Stimulated activated CD8-positive, alpha-beta memory T cell treated with anti-CD3 and anti-CD28 coated beads, Interleukin-12 subunit alpha, Interleukin-12 subunit beta, amount 100 ng/mL, for 1 hour (primary cell): ENCODE measurements at places on chromosomes 6 and 20.

DNA sequence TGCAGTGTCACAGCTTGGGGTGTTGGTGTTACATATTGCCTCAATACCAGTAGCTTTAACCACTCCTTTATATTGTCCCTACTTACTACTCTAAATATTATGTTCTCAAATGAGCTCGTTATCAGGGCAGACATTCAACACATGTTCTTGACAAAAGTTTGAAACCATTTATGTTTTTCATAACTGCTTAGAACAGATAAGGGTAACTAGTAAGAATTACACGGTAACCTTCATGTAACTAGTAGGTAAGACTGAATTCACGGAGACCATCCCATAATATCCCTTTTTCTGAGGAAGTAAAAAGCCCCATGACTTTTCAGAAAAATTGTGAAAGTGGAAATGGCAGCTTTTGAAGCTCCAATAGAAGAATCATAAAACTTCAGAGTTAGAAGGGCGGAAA, 59.6 kb upstream of the CENPW start:
- no peak for DNase-seq

DNA sequence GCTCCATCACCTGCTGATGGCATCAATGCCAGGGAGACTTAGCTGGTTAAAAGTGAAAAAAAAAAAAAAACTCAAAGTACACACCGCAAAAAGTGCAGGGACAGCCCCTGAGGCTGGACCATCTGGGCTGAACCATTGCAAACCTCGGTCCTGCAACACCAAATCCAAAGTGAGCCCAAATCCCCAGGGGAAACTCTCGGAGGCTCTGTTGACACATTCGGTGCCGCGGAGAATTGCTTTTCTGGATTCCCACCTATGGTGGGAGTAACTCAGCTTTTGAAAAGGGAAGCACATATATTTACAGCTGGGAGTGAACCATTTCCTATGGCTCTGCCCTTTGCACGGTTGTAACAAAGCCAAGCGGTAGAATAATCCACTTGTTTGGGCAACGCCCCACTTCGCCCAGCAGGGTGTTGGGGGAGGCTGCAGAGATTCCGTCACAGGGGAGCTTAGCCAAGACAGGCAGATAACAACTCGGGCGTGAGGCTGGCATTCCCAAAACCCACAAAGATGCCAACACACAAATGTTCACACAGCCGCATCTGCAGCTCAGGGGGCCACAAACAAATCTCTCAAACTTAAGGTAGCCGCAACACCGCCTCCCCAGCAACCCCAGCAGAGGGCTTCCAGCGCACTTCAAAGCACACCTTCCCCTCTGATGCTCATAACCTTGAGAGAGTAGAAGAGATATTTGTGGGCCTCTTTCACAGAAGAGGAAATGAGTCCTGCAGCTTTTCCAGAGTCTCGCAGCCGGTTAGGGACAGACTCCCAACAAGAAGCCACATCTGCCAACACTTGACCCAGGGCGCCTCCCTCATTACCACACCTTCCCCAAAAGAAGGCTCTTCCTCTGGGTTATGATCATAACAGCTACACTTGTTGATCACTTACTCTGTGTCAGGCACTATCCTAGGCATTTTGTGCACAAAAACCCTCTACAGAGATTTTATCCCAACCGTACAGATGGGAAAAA, 11.4 kb downstream of the ZC3H12D start:
- DNase-seq = no peak

GRCh38 chr20:4957939-4958362, 43.4 kb downstream of the SLC23A2 start:
- no peak for DNase-seq

DNA sequence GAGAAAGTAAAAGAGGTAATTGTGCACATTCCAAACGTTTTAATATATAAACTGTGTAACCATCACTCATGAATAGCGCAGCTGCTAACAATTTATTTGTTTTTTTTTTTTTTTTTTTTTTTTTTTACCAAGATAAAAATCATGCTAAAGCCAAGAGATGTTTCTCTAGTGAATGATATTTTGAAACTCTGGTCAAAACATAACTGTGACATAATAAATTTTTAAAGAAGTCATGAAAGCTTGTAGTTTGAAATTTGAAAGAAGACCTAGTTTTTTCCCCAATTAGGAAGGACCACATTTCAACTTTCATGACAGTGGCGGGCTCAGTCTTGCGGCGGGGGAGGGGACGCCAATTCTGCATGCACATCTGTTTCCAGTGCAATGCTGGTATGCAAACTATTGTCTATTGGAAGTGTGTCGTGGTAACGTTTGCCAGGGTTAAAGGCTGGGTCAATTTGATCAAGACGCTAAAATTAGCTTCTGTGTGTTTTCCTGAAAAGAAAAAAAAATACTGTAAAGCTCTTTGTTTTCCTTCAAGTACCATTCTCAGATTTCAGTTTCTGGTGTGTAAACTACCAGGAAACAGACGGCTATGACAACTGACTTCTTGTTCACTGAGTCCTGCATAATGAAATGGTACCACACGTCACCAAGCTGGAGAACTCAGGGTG, 211.9 kb downstream of the FOXC1 start:
- no peak for DNase-seq

GRCh38 chr20:9490631-9491030, 23.8 kb upstream of the LAMP5 start:
- no peak for DNase-seq

- no peak for DNase-seq
These were observed 34.3 kb downstream of the LRRC1 start for GRCh38 chr6:53828966-53829697.

GRCh38 chr6:147528511-147529145, 20.1 kb downstream of the SAMD5 start:
- DNase-seq = no peak

- peak; percentile 19 for DNase-seq
These were observed 128.6 kb upstream of the FAM83B start for GRCh38 chr6:54717849-54718455.

GRCh38 chr6:105818505-105818904, 267.6 kb upstream of the PRDM1 start:
- no peak for DNase-seq

GRCh38 chr6:12094689-12095088, 82.6 kb downstream of the HIVEP1 start:
- no peak for DNase-seq

- no peak for DNase-seq
These were observed 102.7 kb downstream of the SLC23A2 start for GRCh38 chr20:4898282-4899244.

DNA sequence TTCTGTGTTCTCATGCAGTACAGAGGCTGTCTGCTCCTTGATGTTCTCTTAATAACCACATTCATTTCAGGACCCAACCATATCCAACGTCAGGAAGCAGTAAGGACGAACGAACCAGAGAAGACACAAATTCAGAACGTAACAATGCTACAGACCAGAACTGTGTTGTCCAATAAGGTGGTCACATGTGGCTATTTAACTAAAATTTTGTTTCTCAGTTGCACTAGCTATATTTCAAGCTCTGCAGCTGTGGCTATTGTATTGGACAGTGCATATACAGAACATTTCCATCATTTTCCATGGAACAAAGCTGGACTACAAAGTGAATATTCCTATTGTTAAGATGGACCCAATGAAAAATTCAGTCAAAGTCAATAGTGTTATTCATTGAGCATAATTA, 27.0 kb downstream of the MAP7 start:
- DNase-seq = no peak

GRCh38 chr6:54282186-54282585, 26.1 kb upstream of the TINAG start:
- DNase-seq = no peak

GRCh38 chr6:135258970-135259369, 77.9 kb downstream of the MYB start:
- no peak for DNase-seq

DNA sequence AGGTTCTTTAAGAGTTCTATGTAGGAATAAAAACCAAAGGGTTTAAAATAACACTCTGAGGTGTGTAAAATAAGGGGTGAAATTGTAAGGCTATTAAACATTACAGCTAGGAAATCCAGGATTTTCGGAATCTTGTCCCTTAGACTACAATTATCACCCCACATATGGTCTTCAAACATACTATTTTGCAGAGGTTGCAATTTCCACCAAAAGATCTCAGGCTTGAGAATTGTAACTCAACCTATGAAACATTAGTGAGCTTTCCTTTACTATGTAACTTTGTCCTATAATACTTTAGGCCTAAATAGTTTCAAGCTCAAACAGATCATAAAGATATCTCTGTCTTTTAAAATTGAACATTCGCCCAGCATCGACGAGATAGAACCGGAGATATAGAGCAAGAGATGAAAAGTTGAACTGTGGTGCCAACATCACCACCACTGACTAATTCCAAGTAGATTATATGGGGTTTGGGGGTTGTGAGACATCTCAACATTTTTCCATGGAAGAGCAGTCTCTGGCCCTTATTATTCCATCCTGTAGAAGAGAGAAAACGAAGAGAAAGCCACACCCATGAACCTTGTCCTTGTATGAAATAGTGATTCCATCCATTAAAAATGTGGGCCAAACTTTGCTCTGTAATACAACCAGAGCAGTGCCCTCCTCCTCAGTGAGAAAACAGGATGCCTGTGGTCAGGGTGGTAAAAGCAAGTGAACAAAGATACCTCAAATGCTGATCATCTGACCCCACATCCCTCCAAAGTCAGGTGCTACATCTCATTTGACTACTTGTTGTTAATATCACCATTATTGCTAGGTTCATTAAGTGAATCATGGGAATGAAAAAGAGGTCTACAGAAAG, 284.5 kb upstream of the GJE1 start:
- peak; percentile 4 for DNase-seq

- DNase-seq = peak; percentile 63
These were observed 6.9 kb downstream of the SLC32A1 start for GRCh38 chr20:38730989-38731737.

DNA sequence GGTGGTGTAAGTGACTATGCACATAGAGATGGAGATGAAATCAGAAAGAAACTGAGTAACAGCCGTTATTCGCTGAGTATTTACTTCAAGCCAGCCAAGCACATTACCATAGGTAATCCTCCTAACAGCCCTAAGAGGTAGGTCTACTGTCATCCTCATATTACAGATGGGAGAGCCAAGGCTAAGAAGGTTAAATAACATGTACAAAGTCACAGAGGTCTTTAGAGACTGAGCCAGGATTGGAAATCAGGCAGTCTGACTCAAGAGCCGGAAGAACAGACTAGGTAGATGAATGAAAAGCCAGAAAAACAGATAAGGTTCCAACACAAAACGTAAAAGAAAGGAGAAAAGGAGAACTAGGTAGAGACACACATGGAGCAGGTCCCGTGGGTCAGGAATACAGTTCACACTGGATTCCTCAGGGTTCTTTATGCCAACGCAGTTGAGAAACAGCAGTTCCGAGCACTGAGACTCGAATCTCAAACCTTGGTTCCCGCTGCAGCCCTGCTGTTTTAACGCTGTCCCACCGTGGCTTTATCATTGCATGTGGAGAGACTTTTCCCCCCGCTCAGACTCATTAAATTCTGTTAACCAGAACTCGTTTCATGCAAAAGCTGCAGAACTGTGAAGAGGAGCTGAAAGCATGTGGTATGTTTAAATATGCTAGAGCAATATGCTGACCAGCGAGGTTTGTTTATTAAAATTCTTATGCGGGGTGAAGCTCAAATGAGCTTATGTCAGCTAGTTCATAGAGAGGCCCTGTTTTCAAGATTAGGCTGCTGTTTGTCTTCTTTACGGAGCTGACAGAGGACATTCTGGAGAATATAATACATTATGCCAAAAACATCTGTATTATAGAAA, 537.9 kb downstream of the CD83 start:
- no peak for DNase-seq

- no peak for DNase-seq
These were observed 96.6 kb downstream of the PLG start for GRCh38 chr6:160798625-160799024.

- DNase-seq = no peak
These were observed 256.1 kb upstream of the PLCB4 start for GRCh38 chr20:8812817-8813216.

- DNase-seq = no peak
These were observed 432.6 kb downstream of the MMUT start for GRCh38 chr6:49030251-49031020.
